ENCODE measurements at places on chromosomes 5 and 9. TPM values are rescaled to one million over a fixed set of nuclear protein-coding genes. Genes with fewer than 3 reads are reported as not detected.

TAF11L10 gene
- total RNA-seq, result not detected

TAF1L gene
- under 0.01 TPM for total RNA-seq

LECT2 gene
- not detected for total RNA-seq

IL3 gene
- not detected for total RNA-seq

SPRY4 gene
- 4.8 TPM for total RNA-seq

PHF24 gene
- 45.2 TPM for total RNA-seq

SPAAR gene
- 0.46 TPM for total RNA-seq

IL13 gene
- not detected for total RNA-seq

MYMK gene
- not detected for total RNA-seq

ACTL7B gene
- total RNA-seq, result not detected

KIF12 gene
- 0.92 TPM for total RNA-seq

NAIP gene
- total RNA-seq, result 26.8 TPM

CCDC180 gene
- total RNA-seq, result 16.1 TPM

PTPN3 gene
- total RNA-seq, result 23.5 TPM

CXCL14 gene
- total RNA-seq, result 10.6 TPM

CTSV gene
- 0.46 TPM for total RNA-seq

PCDHGA5 gene
- 7.2 TPM for total RNA-seq

DRD1 gene
- 27.0 TPM for total RNA-seq

C9 gene
- total RNA-seq, result not detected

RPP25L gene
- total RNA-seq, result 12.7 TPM

DMRT3 gene
- total RNA-seq, result not detected

PGM5 gene
- 3.2 TPM for total RNA-seq

PCDH12 gene
- total RNA-seq, result 3.2 TPM

CER1 gene
- total RNA-seq, result 0.69 TPM
